Type B pancreatic cell (in vitro differentiated cells): ENCODE measurements at places on chromosomes 13 and 19. TPM values are rescaled to one million over a fixed set of nuclear protein-coding genes. Genes with fewer than 3 reads are reported as not detected.

DNA sequence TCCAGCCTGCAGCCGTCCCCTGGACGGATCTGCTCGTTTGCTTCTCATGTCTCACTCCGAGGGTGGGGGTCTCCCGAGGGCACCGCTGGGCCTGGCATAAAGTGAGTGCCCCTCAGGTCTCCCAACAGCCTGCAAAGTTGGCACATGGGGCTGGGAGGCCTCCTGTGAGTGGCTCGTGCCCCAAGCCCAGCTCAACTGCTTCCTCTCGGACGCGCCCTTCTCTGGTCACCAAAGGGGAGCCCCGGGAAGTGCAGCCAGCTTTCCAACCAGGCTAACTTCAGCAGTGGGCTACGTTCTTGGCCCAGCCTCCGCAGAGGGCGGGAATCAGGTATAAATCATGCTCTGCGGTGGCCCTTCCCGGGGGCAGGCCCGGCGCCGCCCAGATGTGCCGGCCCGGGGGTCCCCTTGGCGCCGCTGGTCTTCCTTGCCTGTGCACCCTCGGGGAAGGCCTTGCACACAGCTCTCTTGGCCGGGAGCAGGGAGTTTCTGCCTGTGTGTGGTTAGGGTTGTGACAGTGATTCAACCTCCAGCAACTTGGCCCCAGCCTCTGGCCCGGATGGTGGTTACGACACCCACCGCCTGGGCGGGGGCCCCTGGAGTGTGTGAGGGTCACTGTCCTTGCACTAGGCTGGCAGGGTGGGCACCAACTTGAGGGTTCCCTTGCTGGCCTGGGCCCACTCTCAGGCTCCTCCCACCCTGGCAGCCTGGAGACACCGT is 20.7 kb downstream of the CEBPG start:
- H3K4me1 ChIP-seq: peaks cover 7% of the 10 kb centered on the region
- no peak for DNase-seq
- H3K27me3 ChIP-seq: no peaks in the 10 kb centered on the region
- H3K36me3 ChIP-seq: no peaks in the 10 kb centered on the region

DNA sequence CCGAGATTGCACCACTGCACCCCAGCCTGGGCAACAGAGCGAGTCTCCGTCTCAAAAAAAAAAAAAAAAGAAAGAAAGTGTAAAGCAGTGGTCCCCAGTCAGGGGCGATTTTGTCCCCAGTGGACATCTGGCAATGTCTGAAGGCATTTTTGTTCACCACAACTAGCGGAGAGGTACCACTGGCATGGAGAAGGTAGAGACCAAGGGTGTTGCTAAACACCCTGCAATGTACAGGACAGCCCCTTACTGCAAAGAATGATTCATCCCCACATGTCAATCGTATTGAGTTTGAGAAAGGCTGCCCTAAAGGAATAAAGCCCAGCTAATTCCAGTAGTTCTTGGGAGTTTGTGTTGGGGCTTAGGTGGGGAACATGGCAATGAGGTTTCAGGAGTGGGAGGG is 38.7 kb downstream of the CYP4F2 start:
- no peaks in the 10 kb centered on the region for H3K27me3 ChIP-seq
- DNase-seq: no peak
- no peaks in the 10 kb centered on the region for H3K36me3 ChIP-seq
- H3K27ac ChIP-seq: no peak overlapping the region
- H3K4me1 ChIP-seq: no peaks in the 10 kb centered on the region

- no peak overlapping the region for H3K4me3 ChIP-seq
- no peak overlapping the region for H3K27ac ChIP-seq
- no peaks in the 10 kb centered on the region for H3K4me1 ChIP-seq
- peaks cover 6% of the 10 kb centered on the region for H3K27me3 ChIP-seq
These were observed 430.7 kb upstream of the ARGLU1 start for GRCh38 chr13:106998664-106999063.

GRCh38 chr19:45560038-45560437 is 24.6 kb downstream of the OPA3 start:
- no peaks in the 10 kb centered on the region for H3K27me3 ChIP-seq
- H3K36me3 ChIP-seq: no peaks in the 10 kb centered on the region
- no peak overlapping the region for H3K27ac ChIP-seq
- H3K4me3 ChIP-seq: no peak overlapping the region
- DNase-seq: no peak

- H3K36me3 ChIP-seq: no peaks in the 10 kb centered on the region
- H3K4me3 ChIP-seq: no peak overlapping the region
- no peaks in the 10 kb centered on the region for H3K27me3 ChIP-seq
- DNase-seq: no peak
These were observed 38.0 kb downstream of the POSTN start for GRCh38 chr13:37560526-37560925.

- H3K27me3 ChIP-seq: no peaks in the 10 kb centered on the region
- no peak for DNase-seq
- H3K4me1 ChIP-seq: peaks cover 36% of the 10 kb centered on the region
- H3K36me3 ChIP-seq: no peaks in the 10 kb centered on the region
These were observed 7.6 kb downstream of the SIGLEC11 start for GRCh38 chr19:49953416-49953815.

- H3K27ac ChIP-seq: no peak overlapping the region
- peaks cover 7% of the 10 kb centered on the region for H3K4me1 ChIP-seq
- H3K36me3 ChIP-seq: no peaks in the 10 kb centered on the region
- no peak overlapping the region for H3K4me3 ChIP-seq
- no peak for DNase-seq
- no peaks in the 10 kb centered on the region for H3K27me3 ChIP-seq
These were observed 17.0 kb upstream of the TDRD3 start for GRCh38 chr13:60379837-60380565.

DNA sequence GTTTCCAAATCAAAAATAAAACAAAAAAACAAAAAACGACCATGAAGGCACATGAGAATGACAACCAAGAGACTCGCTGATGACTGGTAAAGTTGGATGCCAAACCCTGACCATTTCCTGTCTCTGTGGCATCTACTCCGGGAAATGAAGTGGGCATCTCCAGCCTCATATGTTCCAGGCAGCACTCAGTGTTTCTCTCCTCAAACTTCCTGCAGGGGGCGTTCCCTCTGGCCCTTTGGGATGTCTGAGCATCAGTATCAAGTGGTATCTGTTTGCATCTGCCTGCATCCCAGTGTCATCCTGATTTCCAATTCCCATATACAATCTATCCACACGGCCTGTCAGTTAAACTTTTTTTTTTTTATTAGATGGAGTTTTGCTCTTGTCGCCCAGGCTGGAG is 9.8 kb upstream of the SIGLEC12 start:
- H3K27ac ChIP-seq: no peak overlapping the region
- no peaks in the 10 kb centered on the region for H3K36me3 ChIP-seq
- DNase-seq: no peak
- H3K27me3 ChIP-seq: peaks cover 6% of the 10 kb centered on the region
- no peak overlapping the region for H3K4me3 ChIP-seq
- no peaks in the 10 kb centered on the region for H3K4me1 ChIP-seq

GRCh38 chr19:57037556-57037955 is 82.2 kb upstream of the USP29 start:
- H3K27ac ChIP-seq: no peak overlapping the region
- no peak overlapping the region for H3K4me3 ChIP-seq
- H3K4me1 ChIP-seq: no peaks in the 10 kb centered on the region
- no peaks in the 10 kb centered on the region for H3K36me3 ChIP-seq

GRCh38 chr13:97889803-97890202 is 63.7 kb upstream of the IPO5 start:
- H3K36me3 ChIP-seq: no peaks in the 10 kb centered on the region
- H3K4me3 ChIP-seq: no peak overlapping the region
- no peak overlapping the region for H3K27ac ChIP-seq
- DNase-seq: no peak
- H3K4me1 ChIP-seq: peaks cover 3% of the 10 kb centered on the region

DNA sequence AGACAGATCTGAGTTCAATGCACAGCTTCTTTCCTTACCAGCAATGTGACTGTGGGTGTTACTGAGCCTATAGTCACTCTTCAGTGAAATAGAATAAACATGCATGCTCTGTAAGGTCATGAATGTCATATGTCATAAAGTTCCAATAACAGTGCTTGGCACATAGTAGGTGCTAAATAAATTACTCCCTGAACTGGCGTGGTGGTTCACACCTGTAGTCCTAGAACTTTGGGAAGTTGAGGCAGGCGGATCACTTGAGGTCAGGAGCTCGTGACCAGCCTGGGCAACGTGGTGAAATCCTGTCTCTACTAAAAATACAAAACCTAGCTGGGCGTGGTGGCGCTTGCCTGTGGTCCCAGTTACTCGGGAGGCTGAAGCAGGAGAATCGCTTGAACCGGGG is 13.2 kb downstream of the WBP4 start:
- H3K36me3 ChIP-seq: peaks cover 55% of the 10 kb centered on the region
- H3K4me3 ChIP-seq: no peak overlapping the region
- no peaks in the 10 kb centered on the region for H3K4me1 ChIP-seq

DNA sequence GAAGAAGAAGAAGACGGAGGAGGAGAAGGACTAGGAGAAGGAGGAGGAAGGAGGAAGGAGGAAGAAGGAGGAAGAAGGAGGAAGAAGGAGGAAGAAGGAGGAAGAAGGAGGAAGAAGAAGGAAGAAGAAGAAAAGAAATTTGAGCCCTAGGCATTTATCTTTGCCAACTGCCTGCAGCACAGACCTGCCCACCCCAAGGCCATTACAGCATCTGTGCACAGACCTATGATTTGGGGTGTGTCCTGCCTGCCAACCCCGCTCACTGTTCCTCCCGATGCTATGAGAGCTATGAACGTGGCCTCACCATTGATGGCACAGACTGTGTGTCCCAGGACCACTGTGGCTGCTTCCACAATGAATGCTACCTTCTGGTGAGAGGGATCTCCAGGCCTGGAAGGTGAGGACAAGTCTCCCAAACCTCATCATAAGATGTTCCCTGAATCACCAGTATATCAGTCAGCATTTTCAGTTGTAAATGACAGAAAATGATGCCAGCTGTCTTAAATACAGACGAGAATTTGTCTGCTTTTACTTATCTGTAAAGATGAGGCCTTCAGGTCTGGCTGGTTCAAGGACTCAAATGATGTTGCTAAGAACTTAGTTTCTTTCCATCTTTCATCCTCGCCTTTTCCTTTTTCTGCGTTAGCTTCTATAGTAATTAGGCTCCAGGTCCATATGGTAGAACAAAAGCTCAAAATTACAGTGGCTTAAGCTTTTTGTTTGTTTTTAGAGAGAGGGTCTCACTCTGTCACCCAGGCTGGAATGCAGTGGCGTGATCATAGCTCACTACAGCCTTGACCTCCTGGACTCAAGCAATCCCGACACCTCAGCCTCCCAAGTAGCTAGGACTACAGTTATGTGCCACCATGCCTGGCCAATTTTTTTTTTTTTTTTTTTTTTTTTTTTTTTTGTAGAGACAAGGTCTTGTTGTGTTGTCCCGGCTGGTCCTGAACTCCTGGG is 3.9 kb upstream of the SDHAF1 start:
- H3K27ac ChIP-seq: no peak overlapping the region
- peak overlapping the region; percentile 57 for H3K4me3 ChIP-seq
- DNase-seq: no peak
- peaks cover 34% of the 10 kb centered on the region for H3K27me3 ChIP-seq

GRIN2D gene
- total RNA-seq: 0.45 and 0.58 TPM in 2 replicates

LGALS16 gene
- total RNA-seq: not detected in 2 replicates

ALG11 gene
- total RNA-seq: 40.9 and 45.5 TPM in 2 replicates

LHB gene
- total RNA-seq: not detected in 2 replicates

PRKCG gene
- total RNA-seq: 2.4 and 3.1 TPM in 2 replicates

OLFM4 gene
- 7.0 and 16.9 TPM in 2 replicates for total RNA-seq

RFPL4AL1 gene
- total RNA-seq: not detected in 2 replicates
